ENCODE measurements at places on chromosomes 3 and 15.

DNA sequence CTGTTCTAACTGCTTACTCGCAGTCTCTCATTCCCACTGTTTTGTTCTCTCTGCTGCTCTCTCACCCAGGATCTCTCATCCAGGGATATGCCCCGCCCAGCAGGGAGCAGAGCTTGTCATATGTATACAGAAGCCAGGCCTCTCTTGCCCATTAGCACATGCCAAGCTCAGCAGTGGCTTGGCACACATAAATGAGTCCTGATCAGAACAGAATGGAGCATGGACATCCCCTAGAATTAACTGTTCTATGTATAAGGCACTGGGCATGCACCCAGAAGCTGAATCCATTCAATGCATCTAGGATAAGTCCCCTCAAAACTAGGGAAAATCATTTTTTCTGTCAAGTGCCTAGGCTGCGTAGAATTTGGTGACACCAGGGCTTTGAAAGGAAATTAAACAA, 61.6 kb downstream of the IGSF11 start:
- no peak for DNase-seq

- no peak for DNase-seq
Observed at GRCh38 chr3:98376631-98377030, 13.8 kb upstream of the OR5K3 start.

DNA sequence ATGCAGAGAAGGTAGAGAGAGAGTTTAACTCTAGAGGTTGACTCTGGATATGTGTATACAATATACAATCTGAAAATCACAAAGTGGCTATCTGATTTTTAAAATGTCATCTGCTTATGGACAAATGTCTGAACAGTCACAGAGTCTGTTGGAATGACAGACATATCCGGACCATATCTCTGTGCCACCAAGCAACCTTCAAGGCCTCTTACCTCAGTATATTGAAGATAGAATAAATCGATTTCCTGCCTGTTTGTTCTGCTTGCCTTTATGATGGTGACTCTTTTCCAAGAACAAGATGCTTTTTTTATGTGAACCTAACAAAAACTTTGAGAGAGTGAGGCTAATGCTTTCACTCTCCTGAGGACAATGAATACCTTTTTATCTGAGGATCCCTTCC, 151.1 kb downstream of the RBPMS2 start:
- DNase-seq = no peak

DNA sequence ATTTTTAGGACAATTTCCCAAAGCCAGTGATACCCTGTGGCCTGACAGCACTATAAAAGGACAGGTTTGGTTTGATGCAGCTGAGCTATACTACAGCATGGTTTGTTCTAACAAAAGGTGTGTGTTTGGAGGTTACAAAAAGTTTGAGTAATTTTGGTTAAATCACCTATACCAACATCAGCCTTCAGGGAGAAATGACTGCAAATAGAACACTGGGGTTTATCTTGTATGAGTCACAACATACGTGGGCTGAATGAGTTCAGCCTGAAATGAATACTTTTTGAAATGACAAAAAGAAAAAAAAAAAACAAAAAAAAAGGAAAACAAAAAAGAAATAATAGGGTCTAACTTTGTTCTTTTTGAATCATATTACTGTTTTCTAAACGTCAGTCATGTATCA, 345.7 kb downstream of the CNTN3 start:
- no peak for DNase-seq

DNA sequence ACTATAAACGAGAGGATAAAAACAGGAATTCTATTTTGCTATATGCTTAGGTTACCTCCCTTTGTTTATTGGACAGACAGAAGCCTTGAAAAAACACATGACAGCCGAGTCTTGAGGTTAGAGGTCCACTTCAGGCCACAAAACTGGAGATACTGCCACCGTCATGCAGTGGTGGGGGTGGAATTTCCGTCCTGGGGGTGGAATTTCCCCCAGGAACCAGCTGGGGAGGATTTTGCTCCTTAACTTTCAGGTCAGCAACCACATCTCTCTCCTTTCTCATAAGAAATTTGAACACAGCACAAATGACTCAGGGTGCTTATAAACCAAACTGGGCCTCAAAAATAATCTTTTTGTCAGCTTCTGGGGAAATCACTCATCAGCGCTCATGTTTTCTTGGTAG, 545.8 kb upstream of the ADAMTS9 start:
- no peak for DNase-seq

GRCh38 chr15:22950256-22950990, 29.7 kb downstream of the CYFIP1 start:
- no peak for DNase-seq

DNA sequence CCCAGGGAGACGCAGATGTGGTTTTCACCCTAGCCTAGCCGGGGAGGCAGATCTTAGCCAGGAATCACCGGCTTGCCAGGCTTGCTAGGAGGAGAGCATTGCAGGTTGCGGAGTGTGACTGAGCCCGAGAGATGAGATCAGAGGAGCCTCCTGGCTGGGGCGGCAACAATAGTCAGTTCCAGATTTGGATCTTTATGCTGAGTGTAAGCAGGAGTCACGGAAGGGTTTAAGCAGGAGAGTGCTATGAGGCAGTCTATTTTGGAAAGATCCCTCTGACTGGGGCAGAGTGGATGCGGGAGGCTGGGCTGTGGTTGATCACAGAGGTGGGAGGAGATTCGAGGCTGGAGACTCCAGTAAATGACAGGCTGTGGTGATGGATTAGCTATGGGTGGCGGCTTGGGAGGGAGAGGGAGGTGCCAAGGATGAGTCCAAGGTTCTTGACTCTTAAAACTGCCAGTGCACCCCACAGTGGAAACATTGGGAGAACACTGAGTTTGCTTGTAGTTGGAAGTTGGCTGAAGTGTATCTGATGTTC, 10.4 kb upstream of the BAHD1 start:
- DNase-seq = no peak

GRCh38 chr15:90425726-90426346, 37.8 kb downstream of the IQGAP1 start:
- DNase-seq = no peak

DNA sequence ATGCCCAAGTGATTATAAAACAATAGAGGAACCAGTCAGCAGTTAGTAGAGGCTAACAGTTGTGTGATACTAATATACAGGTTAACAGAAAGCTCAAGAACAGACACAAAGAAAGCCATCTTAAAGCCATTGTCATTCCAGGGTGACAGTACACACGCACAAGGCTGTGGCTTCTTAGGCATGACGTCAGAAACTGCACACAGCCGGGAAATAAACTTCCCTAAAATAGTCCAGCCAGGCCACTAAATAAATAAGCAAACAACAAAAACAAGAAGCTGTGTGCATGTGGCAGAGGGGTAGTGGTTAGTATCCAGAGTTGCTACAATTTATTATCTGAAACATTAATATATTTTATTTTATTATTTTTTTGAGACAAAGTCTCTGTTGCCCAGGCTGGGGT, 49.8 kb downstream of the PPCDC start:
- no peak for DNase-seq

DNA sequence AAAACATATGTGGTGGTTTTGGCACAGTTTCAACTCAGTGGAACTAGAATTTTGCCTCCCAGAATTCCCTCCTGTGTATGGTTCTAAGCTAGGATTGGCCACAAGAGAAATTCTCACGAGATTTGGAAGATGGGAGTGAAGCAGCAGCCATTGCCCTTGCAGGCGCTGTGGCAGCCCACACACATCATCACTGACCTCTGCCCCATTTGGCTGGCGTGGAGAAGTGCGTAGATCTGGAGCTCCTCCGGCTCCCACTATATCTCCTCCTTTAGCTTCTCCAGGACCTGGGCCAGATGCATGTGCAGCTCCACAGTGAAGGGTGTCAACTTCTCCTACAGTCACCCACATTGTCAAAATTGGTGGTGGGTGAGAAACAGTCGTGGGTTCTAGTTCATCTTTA, 199.6 kb downstream of the EFHB start:
- no peak for DNase-seq

Measured in NCI-H748 treated with DMSO at 0.1 percent for 48 hours (cell line).